ENCODE measurements at places on chromosomes 12 and 14.

DNA sequence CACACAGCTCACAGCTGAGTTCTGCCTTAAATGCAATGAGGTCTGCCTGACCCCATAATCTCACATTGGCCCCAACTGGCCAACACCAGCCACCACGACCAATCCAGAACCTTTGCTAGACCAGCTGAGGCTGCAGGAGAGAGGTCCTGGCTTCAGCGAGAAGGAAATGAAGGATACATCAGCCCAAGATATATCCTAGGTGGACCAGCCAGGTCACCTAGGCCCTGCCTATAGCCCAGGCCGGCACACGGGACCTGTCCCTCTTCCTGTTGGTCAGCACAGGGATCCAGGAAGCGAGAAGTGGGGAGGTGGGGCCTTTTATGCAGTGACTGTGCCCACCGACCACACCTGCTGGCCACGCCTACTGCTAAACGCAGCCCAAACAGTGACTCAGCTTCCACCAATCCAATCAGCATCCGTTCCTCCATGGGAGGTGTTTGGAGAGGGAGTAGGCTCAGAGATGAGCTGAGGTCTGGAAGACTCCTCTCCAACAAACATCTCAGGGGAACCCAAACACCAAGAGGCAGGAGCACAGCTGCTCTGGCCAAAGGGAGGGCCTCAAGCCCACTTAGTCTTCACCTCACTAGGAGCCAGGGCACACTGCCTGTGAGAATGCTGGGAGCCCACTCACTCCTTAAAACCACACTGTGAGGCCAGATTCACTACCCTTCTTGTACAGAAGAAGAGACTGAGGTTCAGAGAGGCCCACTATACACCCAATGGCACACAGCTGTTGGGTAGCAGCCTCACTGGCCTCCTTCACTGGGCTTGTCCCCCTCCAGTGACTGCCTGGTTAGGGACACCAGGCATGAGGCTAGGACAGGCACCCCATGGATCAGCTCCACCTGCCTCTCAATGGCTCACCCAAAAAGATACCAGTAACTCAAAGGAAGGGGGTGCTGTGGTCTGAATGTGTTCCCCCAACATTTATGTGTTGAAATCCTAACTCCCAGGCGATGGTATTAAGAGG, 51.3 kb upstream of the PPP2R5C start:
- DNase-seq: no peak

- no peak for DNase-seq
These were observed 789.6 kb downstream of the GALC start for GRCh38 chr14:87203346-87203745.

GRCh38 chr14:60021619-60022018, 70.1 kb upstream of the PCNX4 start:
- no peak for DNase-seq

DNA sequence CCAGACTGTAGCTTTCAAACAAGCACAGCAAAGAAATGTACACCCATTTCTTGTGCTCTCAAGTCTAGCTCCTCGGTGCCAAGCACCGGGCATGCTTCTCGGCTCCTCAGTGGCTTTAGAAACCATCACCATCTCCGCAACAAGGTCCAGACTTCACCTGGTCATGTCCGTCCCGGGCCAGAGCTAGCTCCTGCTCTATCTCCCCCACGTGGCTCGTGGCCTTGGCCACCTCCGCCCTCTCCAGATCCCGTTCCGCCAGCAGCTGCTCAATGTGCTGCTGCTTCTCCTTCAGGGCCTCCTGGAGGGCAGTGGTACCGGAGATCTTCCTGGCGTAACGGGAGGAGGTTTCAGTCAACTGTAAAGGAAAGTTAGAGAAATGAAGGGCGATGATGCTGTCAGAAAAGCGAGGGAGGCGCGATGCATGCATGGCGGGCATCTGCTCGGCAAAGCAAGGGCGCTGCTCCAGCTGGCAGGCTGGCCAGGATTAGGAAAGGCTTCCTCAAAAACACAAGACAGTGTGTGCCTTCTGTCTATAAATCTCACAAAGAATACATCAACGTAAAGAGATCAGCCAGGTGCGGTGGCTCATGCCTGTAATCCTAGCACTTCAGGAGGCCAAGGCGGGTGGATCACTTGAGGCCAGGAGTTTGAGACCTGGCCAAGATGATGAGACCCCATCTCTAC, 67.4 kb downstream of the CLIP1 start:
- DNase-seq: no peak

DNA sequence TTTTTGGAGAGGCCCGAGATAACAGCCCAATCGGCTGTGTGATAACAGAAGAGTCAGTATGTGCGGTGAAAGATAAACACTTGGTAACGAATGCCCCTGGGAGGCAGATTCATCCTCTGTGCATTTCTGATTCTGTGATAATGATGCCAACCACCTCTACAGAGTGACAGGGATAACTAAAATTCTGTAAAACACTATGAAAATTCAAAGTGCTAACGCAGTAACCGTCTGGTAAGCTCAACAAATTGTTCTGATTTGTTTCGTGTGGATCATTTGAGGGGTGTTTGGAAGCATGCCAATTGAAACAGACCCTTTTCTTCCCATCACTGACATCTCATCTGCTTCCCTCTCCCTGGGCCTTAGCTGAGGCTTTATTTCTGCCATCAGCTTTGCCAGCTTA, 76.3 kb downstream of the ESR2 start:
- DNase-seq: no peak

DNA sequence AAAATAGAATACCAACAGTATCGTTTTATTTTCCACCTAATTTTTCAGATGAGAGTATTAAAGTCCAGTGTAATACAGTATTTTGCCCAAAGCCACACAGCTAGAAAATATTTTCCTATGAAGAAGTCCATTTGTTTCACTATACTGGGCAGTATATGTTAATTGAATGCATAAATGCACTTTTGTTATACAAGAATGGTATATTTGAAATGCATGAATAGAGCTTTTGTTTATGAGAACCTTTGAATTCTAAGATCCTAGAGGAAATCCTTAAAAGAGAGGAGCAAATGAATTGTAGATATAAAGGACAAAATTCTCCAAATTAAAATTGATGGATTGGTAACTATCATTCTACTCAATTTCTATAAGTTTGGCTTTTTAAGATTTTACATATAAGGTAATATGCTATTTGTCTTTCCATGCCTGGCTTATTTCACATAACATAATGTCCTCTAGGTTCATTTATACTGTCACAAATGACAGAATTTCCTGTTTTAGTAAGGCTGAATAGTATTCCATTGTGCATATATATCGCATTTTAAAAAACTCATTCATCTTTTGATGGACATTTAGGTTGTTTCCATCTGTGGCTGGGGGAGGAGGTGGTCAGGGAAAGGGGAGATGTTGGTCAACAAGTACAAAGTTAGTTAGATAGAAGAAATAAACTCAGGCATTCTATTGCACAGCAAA, 136.6 kb upstream of the DCN start:
- no peak for DNase-seq

DNA sequence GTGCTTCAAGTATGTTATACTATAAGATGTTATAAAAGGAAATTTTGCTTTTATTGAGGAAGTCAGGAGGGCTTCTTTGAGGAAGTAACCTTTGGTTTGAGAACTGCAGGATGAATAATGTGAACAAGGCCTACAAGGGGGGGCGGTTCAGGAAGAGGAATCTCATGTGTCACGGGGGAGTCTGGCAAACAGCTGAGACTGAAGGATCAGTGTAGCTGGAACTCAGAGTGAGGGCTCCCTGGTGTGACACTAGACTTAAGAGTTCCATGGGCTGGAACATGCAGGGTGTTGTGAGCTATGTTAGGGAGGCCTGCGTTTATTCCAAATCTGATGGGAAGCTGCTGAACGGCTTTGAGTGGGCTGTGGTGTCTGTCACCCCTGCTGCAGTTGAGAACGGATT, 62.3 kb downstream of the UNC79 start:
- no peak for DNase-seq

- no peak for DNase-seq
These were observed 1046.1 kb downstream of the SLC6A15 start for GRCh38 chr12:83866477-83866876.

GRCh38 chr12:125882141-125882540, 816.9 kb downstream of the AACS start:
- DNase-seq: no peak

DNA sequence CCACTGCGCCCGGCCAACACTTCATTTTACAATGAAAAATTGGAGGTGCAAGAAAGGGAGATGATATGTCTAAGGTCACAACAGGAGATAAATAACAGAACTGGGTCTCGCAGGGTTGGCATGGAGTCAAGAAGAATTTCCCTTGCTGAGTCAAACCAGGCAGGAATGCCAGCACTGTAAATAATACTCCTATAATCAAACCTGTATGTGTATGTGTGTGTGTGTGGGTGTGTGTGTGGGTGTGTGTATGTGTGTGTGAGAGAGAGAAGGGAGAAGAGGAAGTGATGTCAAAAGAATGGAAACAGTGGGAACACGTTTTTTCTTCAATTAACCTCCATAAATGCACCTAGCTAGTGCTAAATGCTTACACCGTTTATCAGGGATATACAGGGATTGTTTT, 70.4 kb downstream of the TMEM116 start:
- DNase-seq: no peak

GRCh38 chr12:126726481-126727217, 1540.3 kb upstream of the TMEM132C start:
- no peak for DNase-seq

DNA sequence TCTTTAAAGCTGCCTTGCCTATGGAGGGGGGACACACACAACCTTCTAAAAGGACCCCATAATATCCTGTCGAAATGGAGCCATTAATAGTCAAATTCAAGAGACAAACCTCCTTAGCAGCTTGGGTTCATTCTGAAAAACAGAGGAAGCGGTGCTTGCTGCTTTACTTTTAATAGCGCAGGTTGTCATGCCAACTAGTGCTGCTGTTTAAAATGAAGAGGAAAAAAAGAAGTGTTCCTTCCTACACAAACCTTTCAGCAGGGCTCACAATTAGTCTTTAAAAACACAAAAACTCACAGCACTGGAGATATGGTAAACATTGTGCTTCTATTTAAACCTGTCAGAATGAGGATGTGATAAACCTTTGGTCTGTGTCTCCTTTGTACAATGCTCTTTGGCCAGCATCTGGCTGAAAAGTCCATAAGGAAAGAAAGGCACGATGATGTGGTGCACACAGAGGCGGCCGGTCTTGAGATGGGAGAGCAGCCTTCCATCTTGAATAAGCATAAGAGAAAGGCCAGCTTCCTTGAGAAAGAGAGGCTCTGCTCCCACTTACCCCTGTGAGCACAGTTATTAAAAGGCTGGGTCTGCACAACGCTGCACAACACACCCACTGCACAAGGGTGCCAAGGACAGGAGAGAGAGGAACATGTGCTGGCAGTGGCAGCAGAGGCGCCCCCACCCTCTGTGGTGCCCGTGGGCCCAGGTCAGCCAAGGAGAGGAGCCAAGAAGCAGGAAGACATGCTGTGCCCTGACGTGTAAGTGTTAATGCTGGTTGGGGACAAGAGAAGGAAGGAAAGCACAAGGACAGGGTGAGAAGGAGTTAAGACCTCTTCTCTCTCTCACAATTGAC, 144.6 kb downstream of the TTC7B start:
- no peak for DNase-seq

DNA sequence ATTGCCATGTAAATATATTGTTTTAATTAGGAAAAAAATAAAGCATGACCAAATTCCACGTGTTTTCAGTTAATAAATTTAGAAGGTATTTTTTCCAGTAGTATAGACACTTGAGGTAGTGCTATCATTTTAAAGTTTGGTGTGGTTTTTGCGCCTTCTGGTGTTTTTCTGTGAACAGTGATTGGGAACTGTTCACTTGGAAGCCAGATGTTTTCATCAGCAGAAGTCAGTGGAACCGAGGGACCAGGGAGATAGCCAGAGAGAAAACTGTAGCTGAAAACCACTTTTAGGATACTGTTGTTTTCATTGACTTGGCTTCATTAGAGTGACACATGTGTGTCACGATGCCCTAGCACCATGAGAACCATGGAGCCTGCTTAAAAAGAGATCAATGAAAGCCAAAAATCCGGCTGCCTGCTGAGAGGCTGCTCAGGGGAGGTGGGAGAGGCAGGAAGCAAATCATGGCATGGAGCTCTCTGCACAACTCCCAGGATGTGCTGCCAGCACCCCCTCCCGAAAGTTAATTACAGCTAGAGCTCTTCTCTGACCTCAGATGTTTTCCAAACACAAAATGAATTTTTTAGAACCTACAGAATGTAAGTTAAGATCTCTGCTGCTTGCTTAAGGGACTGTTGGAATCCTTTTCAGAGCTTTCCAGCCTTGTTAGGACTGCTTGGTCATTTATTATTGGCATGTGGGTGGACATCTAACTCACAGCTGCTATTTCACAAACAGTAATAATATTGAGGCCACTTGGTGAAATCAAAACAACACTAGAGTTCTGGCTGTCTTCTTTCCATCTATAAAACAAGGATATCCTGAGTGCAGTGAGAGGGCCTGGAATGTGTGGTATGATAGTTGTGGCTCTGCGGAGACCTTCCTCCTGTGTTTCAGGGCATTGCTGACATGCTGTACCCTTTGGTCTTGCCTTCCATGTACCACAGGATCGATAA, 192.3 kb downstream of the ANO4 start:
- DNase-seq: no peak

DNA sequence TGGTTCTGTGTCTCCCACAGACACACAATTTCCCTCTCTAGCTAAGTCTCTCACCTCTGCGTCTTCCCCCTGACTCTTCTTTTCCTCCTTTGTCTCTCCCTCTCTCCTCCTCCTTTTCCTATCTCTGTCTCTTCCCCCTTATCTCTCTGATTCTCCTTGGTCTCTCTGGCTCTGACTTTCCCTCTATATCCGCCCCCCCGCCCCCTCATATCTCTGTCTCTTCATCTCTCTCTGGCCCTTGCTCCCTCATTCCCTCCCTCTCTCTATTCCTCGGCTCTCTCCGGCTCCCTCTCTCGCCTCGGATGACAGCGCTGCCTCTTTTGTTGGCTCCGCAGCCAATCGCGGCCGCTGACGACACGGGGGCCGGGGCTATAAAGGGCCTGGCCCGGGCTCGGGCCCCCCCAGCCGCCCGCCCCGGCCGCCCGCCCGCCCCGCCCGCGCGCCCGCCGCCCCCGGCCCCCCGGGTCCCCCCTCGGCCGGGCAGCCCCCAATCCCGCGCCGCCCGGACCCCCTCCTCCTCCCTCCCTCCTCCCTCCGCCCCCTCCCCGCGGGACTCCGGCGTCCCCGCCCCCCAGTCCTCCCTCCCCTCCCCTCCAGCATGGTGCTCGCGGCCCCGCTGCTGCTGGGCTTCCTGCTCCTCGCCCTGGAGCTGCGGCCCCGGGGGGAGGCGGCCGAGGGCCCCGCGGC, at the start of gene GDF11:
Gene GDF11, plus strand, starts transcription at position 404 of the 687 bp plus-strand sequence. Its CDS starts 195 bp downstream, at position 599.
- DNase-seq: no peak

DNA sequence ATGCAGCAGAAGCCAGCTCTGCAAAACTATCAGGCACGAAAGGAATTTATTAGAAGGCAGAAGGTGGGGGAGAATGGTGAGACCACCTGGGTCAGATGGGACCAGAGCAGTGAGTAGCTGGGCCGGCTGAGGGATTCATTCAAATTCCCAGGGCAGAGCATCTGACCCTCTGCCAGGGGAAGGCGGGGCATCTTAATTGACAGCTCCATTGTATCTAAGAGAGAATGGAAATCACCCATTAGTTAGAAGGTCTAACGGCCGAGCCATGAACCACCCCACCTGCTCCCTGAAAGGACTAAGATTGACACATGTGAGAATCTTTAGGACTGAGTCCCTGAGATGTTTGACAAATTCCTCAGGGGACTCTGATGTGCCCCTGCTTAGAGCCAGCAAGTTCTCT, 83.7 kb downstream of the PHETA1 start:
- no peak for DNase-seq

GRCh38 chr12:26651566-26652188, 181.3 kb downstream of the ITPR2 start:
- DNase-seq: no peak

All from GOT3 (cell line).